ENCODE measurements at places on chromosomes 7 and 10. TPM values are rescaled to one million over a fixed set of nuclear protein-coding genes. Genes with fewer than 3 reads are reported as not detected.

The KCNH2 gene
- 0.15 TPM for total RNA-seq

The CFAP58 gene
- 0.65 TPM for total RNA-seq

The DNAJB6 gene
- total RNA-seq, result 134 TPM

The DPY19L1 gene
- total RNA-seq, result 70.2 TPM

The PRR15 gene
- total RNA-seq, result 0.15 TPM

The RAB19 gene
- total RNA-seq, result 0.46 TPM

The ETV1 gene
- 7.8 TPM for total RNA-seq

The SAP25 gene
- total RNA-seq, result not detected

The GRM3 gene
- total RNA-seq, result not detected

The ASZ1 gene
- not detected for total RNA-seq

The AKR1D1 gene
- not detected for total RNA-seq

The MMRN2 gene
- total RNA-seq, result 377 TPM

The GGCT gene
- 40.6 TPM for total RNA-seq

The PHYHIPL gene
- not detected for total RNA-seq

The CNTNAP2 gene
- total RNA-seq, result not detected

The AHR gene
- 34.4 TPM for total RNA-seq

The LFNG gene
- 8.8 TPM for total RNA-seq

The ANXA8L1 gene
- not detected for total RNA-seq

The OR2A12 gene
- total RNA-seq, result not detected

The KLHDC10 gene
- 33.0 TPM for total RNA-seq

The HTR7 gene
- total RNA-seq, result 0.32 TPM

The DMBT1 gene
- total RNA-seq, result not detected

The FFAR4 gene
- not detected for total RNA-seq

The TRDMT1 gene
- 6.2 TPM for total RNA-seq

The ATG9B gene
- total RNA-seq, result not detected

The DGKI gene
- total RNA-seq, result 0.15 TPM

The CAMK1D gene
- 0.32 TPM for total RNA-seq

The PALD1 gene
- total RNA-seq, result 5.2 TPM

The POLR2J2 gene
- 1.9 TPM for total RNA-seq

The STRIP2 gene
- 11.2 TPM for total RNA-seq

The SMARCD3 gene
- 7.4 TPM for total RNA-seq

The BAZ1B gene
- total RNA-seq, result 43.5 TPM

The CYP2C18 gene
- total RNA-seq, result not detected

The OGDHL gene
- total RNA-seq, result 0.91 TPM

The INHBA gene
- total RNA-seq, result 27.9 TPM

Measured in epithelial cell of umbilical artery (primary cell).